ENCODE measurements at places on chromosomes 2 and 18.

DNA sequence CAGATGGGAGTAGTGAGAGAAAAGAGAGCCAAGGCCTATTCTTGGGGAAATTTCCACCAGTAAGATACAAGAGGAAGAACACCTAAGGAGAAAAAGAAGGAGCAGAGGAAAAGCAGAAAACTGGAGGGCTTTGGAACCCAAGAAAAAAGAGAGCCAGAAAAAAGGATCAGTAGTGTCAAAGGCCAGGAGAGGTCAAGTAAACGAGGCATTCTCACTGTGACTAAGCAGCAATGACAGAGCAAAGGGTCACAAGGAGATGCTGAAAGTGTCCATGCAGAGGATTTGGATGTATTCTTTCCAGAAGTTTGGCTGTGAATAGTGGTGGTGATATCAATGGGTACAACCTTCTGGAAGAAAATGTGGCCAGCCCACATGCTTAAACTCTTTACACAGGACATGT is 109.5 kb downstream of the DYNAP start:
- no peak for DNase-seq

GRCh38 chr2:104290566-104290891 is 563.4 kb upstream of the POU3F3 start:
- DNase-seq: no peak

GRCh38 chr2:202657876-202658275 is 23.1 kb downstream of the FAM117B start:
- no peak for DNase-seq

DNA sequence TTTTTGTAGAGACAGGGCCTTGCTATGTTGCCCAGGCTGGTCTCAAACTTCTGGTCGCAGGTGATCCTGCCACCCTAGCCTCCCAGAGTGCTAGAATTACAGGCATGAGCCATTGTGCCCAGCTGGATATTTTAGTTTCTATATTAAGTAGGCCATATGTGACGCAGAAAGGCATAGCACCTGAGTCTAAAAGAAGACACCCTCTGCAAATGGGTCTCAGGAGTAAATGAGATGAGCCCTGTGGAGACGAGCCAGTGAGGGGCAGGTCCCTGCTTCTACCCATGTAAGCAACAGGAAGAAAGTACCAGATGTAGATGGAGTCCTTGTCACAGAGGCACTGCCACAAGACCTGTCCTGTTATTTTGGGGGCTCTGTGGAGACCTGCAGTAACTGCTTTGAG is 322.4 kb downstream of the PTPRM start:
- DNase-seq: no peak

DNA sequence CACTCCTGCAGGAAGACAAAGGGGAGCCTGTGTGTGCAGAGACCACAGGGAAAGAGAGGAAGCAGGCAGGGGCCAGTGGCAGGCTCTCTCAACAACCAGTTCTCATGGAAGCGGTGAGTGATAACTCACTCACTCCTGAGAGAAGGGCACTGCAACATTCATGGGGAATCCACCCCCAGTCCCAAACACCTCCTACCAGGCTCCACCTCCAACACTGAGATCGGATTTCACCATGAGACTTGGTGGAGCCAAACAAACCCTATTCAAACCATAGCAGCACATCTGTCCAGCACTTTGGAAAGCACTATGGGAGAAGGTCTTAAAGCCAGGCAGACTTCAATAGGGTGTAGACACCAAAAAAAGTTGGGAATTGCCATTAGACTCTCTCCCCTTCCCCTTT is 345.7 kb upstream of the SPRED2 start:
- no peak for DNase-seq

DNA sequence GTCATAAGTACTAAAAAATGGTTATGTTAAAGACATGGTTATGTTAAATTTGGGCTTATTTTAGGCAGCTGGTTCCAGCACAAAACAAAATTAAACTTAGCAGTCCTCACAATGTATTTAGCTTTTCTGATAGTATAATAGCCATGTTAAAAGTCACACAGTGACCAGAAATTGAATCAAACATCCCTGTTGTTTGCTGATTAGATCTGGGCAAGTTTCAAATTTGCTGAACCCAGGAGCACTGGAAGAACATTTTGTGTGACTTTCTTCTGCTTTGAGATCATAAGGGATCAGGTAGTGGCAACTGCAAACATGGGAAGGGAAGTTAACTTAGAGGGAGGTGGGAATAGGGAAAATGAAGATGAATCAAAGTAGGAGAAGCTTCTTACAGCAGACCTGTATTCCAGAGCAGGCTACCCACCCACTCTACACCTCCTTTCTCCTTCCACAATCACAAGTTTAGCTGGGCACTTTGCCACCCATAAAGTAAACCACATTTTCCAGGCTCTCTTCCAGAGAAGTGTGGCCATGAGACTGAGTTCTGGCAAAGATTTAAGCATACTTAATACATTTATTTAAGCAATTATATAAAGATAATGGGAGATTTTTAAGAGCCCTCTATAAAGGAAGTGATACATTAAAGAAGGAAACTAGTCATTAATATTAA is 616.1 kb upstream of the LRATD1 start:
- DNase-seq: no peak

DNA sequence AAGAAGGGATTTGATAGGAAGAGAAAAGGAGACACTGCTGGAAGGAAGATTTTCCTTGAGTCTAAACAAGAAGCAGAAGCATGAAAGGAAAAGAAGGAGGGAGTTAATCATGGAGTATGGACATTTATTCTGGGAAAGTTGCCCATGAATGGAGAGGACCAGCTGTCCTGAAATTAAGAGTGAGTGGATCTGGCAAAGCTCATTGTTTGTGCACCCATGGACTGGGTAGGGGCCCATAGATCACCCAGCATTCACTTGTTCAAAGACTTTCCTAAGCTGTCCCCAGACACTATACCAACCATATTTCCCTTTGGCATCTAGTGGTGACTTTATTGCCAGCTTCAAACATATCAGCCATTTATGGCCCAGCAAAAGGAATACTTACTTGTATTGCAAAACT is 422.7 kb downstream of the FBXO15 start:
- DNase-seq: no peak

GRCh38 chr18:57075716-57076400 is 71.0 kb upstream of the BOD1L2 start:
- no peak for DNase-seq

DNA sequence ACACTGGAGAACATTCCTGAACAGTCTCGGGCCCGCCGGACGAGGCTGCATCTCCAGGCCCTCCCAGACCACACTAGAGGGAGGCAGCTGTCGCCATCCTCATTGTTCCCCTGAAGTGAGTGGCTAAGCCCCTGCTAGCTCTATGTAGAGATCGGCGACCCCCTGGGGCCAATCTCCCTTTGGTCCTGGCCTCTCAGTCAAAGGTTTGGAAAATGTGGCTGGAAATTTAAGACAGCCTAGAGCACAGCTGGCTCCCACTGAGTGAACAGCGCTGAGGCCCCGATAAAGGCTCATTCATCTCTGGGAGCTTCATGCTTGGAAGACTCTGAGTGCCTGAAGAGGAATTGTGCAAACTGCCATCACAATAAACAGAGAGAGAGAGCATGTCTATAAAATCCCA is 360.3 kb downstream of the CLIP4 start:
- no peak for DNase-seq

DNA sequence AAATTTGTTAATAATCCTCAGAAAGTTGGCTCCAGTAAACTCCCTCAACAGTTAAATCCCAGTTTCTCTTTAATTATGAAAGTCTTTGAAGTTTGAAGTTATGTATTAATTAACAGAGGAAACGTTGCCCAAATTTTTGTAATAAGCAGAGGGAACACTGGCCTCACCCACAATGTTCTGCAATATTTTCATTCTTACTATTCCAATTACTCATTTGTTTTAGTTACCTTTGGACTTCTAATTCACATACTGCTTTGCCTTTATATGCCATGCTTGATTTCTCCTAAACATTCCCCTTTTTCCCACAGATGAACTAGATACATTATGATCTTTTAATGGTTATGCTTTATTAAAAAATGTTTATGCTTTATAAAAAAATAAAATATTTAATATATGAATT is 61.3 kb downstream of the RELCH start:
- no peak for DNase-seq

- DNase-seq: no peak
Measured at GRCh38 chr18:62610701-62611411, 88.0 kb downstream of the ZCCHC2 start.

- no peak for DNase-seq
Measured at GRCh38 chr18:9135081-9135911, 1.3 kb upstream of the ANKRD12 start.

- DNase-seq: no peak
Measured at GRCh38 chr2:105241443-105241842, at the start of gene GPR45. TSS of gene GPR45 (plus strand) at chr2:105241743. CDS start at chr2:105241859, 116 bp downstream.

DNA sequence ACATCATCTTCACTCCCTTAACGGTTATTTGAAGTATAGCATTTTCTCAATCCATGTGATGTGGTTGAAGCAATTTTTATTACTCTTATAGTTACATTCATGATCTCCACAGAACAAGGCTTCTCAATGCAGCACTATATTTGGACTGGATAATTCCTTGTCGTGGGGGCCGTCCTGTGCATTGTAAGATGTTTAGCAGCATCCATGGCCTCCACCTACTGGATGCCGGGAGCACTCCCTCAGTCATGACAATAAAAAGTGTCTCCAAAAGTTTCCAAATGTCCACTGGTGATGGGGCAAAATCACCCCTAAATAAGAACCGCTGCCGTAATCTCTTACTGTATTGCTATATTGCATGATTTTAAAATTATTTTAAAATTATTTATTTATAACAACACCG is 110.6 kb upstream of the DDX18 start:
- no peak for DNase-seq

DNA sequence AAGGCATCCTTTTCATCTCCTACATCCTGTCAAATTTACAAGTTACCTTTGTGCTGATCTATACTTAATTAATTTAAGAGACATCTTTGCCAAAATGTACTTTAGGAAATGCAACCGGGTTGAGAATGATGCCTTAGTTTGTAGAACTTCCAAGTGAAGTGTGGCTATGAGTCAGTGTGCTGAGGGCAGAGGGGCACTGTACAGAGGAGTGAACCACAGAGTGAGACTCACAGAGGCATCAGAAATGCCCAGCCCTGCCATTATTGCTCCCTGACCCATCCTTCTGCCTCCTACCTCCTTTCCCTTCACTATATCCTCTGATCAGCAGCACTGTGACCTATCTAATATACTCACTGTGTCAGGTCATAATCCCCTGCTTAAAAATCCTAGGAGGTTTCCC is 320.1 kb downstream of the LRRTM1 start:
- DNase-seq: no peak

- no peak for DNase-seq
Measured at GRCh38 chr2:100934504-100935371, 67.4 kb upstream of the RPL31 start.

GRCh38 chr2:196226058-196226706 is 54.8 kb upstream of the STK17B start:
- DNase-seq: no peak

DNA sequence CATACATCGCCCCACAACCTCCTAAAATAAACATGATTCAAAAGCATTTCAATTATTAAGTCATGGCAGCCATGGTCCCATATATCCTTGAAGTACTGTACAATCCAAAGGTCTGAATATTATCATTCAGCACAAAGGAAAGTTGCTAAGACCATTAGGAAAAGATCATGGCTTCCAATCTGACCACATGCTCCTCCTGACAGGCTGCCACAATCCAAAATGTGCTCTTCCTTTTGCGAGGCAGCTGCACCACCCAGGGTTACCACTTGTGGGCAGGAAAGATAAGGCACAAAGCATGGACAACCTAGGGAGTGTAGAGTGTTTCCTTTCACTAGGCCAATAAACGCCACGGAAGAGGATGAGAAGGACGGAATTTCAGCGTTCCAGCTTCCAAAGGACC is 5.4 kb downstream of the BOLA3 start:
- DNase-seq: no peak

DNA sequence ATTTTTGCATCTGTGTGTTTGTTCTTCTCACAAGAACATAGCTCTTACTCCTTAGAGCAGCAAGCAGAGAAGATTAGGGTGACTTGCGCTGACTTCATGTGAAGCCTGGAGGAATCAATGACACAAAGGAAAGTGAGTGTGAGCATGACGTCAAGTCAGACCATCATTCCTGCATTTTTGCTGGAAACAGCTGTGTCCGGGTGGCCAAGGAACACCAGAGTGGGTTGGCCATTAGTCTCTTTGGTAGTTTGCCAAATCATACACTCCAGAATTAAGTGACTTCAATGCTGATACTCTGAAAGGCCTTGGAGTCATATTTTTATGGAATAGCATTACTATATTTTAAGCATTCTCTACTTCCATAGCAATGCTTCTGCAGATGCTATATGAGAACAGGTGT is 597.2 kb downstream of the DCDC2C start:
- DNase-seq: no peak

- no peak for DNase-seq
Measured at GRCh38 chr2:118971245-118972122, 29.5 kb downstream of the MARCO start.

GRCh38 chr2:58195662-58196061 is 45.5 kb downstream of the FANCL start:
- DNase-seq: no peak

DNA sequence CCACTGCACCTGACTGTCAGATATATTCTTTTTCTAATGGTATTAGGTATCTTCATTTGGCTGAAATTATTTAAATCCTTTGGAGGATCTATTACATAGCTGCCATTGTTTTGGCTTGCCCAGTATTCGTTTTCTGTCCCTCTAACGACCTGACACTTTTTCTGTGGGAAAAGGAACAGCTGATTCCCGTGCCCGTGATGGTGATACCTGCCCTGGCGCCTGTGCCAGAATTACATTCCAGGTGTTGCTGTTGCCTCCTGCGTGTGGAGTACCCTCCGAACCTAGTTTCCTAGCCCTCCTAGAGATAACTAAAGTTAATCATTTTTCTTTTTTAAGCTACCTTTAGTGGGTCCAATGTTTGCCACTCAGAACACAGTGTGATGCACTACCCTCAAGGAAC is 14.0 kb downstream of the HOXD1 start:
- DNase-seq: no peak

- no peak for DNase-seq
Measured at GRCh38 chr2:221999717-222000116, 299.1 kb downstream of the PAX3 start.

Measured in cortex of kidney (tissue), 1 donor.